ENCODE measurements at places on chromosomes 13 and 19.

GRCh38 chr19:21694171-21694906 is 73.0 kb downstream of the ZNF100 start:
- peak; percentile 50 for DNase-seq

- peak; percentile 72 for DNase-seq
These were observed 32.9 kb upstream of the SACS start for GRCh38 chr13:23466144-23467002.

GRCh38 chr19:20273951-20274570 is 107.0 kb downstream of the ZNF486 start:
- no peak for DNase-seq

- no peak for DNase-seq
These were observed 8.1 kb upstream of the MRPS31 start for GRCh38 chr13:40779049-40779448.

- DNase-seq = no peak
These were observed 36.8 kb upstream of the C1QTNF9 start for GRCh38 chr13:24272452-24273161.

GRCh38 chr19:3162418-3163229 is 15.9 kb upstream of the S1PR4 start:
- no peak for DNase-seq

- DNase-seq = no peak
These were observed 19.7 kb upstream of the ERCC5 start for GRCh38 chr13:102825921-102826706.

GRCh38 chr19:17811681-17812080 is 9.6 kb downstream of the INSL3 start:
- DNase-seq = no peak

GRCh38 chr19:39352381-39353255 is 10.4 kb downstream of the SAMD4B start:
- no peak for DNase-seq

GRCh38 chr19:50531171-50531612 is 17.5 kb upstream of the ASPDH start:
- no peak for DNase-seq

DNA sequence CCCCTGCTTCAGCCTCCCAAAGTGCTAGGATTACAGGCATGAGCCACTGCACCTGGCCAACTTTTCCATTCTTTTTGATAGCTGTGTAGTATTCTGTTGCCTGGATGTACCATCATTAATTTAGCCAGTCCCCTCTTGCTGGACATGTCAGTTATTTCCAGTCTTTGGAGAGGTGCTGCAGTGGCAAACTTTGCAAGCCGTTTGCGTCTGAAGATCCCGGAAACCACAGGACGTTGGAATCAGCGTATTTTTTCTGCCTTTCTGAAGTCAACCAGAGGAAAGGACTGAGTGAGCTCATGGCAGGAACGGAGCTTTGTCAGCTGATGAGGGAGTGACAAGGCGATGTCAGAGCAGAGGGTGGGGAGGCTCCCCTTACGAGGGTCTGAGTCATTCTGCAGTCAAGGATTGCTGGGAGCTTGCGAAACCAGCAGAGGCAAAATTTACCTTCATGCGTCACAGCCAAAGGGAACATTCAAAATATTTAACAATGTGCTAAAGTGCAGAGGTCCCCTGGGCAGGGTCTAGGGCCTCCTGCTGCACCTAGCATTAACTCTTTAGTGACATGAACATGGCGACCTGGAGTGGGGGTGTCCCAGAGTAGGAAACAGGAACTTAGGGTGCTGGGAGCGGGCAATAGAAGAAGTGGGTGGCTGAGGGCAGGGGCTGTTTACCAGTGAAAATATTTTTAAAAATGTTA is 5.6 kb downstream of the C5AR1 start:
- peak; percentile 42 for DNase-seq

DNA sequence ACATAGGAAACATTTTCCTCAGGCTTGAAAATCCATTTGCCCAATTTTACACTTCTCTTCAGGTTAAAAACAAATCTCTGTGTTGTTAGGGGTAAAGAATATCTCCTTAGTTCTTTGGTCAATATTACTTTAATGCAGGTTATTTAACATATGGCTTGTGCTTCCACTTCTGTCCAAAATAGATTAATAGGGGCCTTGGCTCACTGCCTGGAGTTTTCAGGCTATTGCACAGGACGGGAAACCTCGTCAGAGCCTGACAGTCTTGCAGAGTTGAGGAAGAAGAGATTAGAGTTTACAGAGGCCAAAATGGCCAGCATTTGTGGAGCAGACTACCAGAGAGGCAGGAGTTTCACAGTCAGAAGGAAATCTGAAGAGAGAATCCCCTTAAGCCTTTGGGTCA is 863.9 kb upstream of the GPC6 start:
- no peak for DNase-seq

- DNase-seq = no peak
These were observed 1.1 kb upstream of the KCNJ14 start for GRCh38 chr19:48454150-48454730.

- DNase-seq = no peak
These were observed 1379.0 kb upstream of the MIR17HG start for GRCh38 chr13:89968470-89968869.

GRCh38 chr19:49690656-49691242 is at the start of gene CPT1C:
Gene CPT1C, plus strand, starts transcription at chr19:49691116. Its CDS starts 1,137 bp downstream, at chr19:49692253.
- peak; percentile 87 for DNase-seq

DNA sequence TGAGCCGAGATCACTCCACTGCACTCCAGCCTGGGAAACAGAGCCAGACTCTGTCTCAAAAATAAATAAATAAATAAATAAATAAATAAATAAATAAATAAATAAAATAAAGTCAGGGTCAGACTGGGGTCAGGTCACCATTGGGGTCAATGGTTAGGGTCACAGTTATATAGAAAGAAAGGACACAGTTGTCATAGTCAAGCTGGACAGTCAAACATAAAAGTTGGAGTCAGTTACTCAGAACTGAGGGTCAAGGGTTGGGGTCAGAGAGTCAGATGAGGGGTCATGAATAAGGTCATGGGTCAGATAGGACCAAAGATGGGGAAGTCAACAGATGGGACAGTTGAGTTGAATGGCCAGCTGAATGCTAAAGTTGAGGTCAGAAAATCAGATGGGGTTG is 16.7 kb upstream of the EPOR start:
- no peak for DNase-seq

DNA sequence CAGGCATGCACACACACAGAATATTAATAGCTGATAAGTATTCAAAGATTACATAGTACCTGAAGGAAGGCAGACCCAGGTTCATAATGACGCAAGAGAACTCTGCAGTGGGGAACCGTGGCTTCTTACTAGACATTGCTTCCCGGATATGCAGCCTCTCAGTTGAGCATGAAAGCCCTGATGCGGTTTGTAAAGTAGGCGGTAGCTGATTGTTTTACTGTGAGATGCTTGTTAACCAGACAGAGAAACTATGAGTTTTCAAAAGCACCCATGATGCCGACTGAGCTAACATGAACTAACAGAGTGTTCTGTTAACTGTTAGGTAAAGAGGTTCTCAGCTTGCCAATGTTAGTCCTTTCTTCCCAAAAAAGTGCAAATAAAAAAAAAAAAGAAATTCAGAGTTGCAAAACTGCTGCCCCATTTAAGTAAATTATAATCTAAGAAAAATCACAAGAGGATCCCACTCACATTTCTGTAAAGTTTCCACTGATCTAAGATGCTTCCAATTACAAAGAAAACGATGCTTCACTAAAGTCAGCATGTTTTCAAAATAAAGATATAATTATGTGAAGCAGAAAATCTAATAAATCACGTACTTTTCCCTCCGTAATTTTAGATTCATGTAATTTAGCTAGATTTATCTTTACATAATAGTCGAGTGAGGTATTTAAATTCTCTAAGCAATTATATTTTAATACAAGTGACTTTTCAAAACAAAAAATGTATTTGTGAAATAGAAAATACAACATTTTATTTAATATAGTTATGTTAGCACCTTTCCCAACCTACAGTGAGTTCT is 2.2 kb downstream of the FLT1 start:
- DNase-seq = no peak

- no peak for DNase-seq
These were observed 12.0 kb downstream of the B3GNT8 start for GRCh38 chr19:41415154-41415571.

DNA sequence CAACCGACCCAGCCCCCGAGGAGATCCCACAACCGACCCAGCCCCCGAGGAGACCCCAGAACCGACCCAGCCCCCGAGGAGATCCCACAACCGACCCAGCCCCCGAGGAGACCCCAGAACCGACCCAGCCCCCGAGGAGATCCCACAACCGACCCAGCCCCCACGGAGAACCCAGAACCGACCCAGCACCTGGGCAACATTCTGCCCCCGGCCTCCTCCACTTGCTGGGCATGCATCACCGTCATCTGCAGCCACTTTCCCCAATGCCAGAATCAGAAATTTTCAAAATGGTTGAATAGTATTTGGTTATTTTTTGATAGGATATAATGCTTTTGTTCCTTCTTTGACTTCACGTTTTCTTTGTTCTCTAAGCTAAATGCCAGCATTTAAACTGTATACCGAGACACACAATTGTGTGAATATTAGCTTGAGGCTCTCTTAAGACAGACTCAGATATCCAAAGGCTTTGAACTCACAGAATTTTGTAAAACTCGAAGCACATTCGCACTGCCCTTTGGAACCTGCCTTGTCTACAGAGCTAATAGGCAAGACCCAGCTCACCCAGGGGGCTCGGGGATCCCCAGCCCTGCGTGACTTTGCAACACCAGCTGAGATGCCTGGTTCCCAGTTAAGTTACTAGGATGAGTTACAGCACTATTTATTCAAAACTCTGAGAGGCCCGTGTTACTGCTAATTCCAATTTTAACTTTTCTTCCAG is 15.5 kb upstream of the RASA3 start:
- DNase-seq = no peak

- no peak for DNase-seq
These were observed 30.2 kb upstream of the SLC15A1 start for GRCh38 chr13:98782654-98783053.

GRCh38 chr19:14871619-14872230 is 14.2 kb downstream of the OR7A17 start:
- no peak for DNase-seq

GRCh38 chr13:97226788-97227627 is 4.9 kb downstream of the MBNL2 start:
- DNase-seq = no peak

DNA sequence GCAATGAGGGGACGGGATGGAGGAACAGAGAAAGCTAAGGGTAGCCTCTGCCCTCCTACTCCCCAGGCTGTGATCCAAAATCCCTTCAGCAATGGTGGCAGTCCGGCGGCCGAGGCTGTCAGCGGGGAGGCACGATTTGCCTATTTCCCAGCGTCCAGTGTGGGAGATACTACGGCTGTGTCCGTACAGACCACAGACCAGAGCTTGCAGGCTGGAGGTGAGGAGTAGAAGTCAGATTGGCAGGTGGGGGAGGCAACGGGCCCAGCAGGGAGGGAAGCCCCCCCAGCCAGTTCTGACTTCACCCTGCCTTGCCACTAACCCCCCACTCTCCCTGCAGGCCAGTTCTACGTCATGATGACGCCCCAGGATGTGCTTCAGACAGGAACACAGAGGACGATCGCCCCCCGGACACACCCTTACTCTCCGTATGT is 1.6 kb downstream of the USF2 start:
- DNase-seq = no peak

- DNase-seq = no peak
These were observed 50.9 kb downstream of the TMEM255B start for GRCh38 chr13:113809934-113810333.

DNA sequence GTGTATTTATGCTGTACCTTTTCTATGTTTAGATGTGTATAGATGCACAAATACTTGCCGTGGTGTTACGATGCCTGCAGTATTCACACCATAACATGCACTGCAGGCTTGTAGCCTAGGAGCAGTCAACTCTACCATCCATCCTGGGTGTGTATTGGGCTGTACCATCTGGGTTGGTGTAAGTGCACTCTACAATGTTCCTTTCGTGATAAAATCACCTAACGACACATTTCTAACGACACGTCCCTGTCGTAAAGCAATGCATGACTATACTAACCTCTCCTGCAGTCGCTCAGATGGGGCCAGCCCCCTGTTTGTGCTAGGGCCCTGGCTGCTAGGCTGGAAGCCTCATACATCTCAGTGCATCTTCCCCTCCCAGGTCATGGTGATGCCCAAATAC is 18.4 kb downstream of the CD177 start:
- DNase-seq = no peak

DNA sequence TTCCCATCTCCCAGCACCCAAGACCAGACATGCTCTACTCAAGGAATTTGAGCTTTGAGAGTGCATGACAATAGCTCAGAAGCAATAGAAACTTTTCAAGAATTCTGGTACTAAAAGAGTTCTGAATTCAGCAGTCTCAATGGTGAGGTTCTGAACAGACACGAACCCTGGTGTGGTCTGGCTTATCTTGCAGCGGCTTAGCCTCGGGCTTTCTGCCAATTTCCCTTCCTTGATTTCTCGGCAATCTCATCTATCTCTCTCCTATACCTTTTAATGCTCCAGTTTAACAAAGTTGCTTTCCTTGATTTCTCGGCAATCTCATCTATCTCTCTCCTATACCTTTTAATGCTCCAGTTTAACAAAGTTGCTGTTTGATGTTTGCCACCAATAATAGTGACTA is 174.6 kb downstream of the SPRY2 start:
- no peak for DNase-seq

GRCh38 chr19:47381121-47381520 is 32.0 kb downstream of the DHX34 start:
- DNase-seq = no peak

- no peak for DNase-seq
These were observed 280.3 kb downstream of the POU4F1 start for GRCh38 chr13:78323040-78323439.

- DNase-seq = no peak
These were observed 97.6 kb upstream of the SERP2 start for GRCh38 chr13:44276061-44276460.

GRCh38 chr13:80296638-80297037 is 44.3 kb downstream of the SPRY2 start:
- no peak for DNase-seq

DNA sequence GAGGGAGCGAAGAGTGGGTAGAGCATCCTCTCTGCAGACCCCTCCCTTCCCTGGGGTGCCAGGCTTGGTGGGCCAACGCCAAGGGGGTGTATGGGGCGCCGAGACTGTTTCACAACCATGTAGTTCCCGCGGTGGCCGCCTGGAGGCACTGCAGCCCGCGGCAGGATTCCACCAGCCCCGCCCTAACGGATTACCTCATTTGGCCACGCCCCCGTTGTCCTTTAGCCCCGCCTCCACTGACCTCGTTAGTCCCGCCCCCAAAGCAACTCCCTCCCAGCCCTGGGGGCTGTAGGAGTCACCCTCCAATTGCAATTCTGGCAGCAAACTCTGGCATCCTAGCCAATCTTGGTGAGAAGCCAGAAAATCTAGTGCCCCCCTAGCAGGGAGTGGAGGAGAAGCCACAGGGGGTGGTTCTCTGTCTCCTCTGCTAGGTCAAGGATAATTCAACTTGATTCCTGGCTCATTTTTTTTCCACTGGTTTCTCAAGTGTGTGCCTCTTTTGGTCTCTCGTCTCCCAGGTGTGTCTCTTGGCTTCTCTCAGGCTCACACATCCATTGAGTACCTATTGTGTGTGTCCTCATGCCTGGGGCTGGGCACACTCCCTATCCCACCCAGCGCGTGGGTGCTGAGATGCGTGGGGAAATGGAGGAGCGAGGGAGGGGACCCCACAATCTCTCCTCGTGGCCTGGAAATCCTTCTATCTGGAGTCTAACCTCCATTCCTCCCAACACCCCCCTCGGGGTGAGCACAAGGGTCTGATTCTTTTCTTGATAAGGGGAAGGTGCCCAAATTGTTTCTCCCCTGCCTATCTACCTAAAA is 2.0 kb downstream of the OLFM2 start:
- DNase-seq = peak; percentile 89
